Aorta (tissue), 5 donors: ENCODE measurements at places on chromosomes 5 and 9. TPM values are rescaled to one million over a fixed set of nuclear protein-coding genes. Genes with fewer than 3 reads are reported as not detected.

The TAF7 gene
- total RNA-seq: 59.8 TPM

The RNF208 gene
- total RNA-seq: 3.4 TPM

GRCh38 chr9:69857131-69857530 is 36.5 kb downstream of the CFAP95 start:
- DNase-seq: no peak

GRCh38 chr9:112361601-112362000 is 18.3 kb upstream of the HSDL2 start:
- no peak for DNase-seq

- DNase-seq: no peak
Observed at GRCh38 chr5:144017119-144017518, 153.3 kb downstream of the YIPF5 start.
